ENCODE measurements at places on chromosomes 7 and 10.

DNA sequence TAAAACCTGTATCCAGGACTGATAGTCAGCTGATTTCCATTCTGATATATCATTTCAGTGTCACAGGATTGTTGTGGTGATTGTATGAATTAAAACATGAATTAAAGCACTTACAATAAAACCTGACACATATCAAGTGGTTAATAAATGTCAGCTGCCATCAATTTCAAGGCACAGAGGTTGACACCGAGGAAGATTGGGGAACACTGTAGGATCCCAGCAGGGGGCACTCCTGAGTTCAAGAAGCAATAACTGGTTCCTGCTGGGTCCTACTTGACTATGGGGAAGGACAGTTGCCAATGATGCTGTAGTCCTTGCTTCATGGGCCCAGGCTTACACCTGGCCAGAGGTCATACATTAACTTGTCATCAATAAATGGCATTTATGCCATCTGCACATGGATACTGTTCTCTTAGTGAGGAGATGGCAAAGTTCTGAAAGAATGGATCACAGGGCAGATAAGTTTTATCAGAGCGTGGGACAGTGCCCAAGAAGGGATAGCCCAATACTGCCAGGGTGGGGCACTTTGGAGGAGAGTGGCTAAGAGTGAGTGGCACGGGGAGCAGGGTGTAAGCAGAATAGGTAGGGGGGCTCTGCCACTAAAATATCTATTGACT is 24.1 kb downstream of the FZD1 start:
- DNase-seq: no peak

DNA sequence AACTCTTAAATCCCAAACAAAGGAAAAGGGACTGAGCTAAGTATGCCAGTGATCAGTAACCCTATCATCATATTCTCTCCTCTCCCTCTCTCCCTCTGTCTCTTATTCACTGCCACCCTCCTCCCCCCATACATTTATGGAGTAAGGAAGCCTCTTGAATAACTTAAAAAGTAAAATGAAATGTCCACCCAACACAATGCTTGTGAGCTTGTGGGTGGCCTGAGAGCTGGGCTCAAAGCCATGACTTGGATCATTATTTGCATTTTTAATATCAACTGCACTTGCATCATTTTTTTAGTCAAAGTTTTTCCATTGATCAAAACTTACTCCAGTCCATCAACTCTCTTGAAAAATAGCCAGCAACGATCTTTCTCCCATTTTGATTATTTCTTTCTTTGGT is 46.8 kb downstream of the FAM107B start:
- no peak for DNase-seq

- no peak for DNase-seq
Measured at GRCh38 chr10:97573021-97573420, 442 bp downstream of the ANKRD2 start.

- no peak for DNase-seq
Measured at GRCh38 chr7:4613846-4614548, 68.1 kb upstream of the FOXK1 start.

DNA sequence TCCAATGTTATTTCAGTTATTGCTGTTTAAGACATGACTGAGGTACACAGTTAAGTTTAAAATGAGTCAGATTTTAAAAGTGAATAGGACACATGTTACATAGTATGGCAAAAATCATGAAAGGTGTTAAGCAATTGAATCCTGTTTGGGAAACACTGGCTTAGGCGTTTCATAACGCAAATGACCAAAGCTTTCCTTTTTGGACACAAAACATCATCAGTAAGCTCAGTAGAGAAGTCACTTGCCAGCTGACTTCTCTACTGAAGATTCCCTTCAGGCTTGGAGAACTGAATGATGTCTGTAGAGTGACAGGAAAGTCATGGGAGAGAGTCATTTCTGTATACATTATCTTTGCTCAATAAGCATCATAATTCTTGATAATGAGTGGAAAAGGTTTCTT is 64.4 kb upstream of the RSBN1L start:
- no peak for DNase-seq

GRCh38 chr10:15822131-15822530 is 38.2 kb downstream of the MINDY3 start:
- DNase-seq: no peak

- no peak for DNase-seq
Measured at GRCh38 chr10:82861889-82862288, 986.9 kb downstream of the NRG3 start.

DNA sequence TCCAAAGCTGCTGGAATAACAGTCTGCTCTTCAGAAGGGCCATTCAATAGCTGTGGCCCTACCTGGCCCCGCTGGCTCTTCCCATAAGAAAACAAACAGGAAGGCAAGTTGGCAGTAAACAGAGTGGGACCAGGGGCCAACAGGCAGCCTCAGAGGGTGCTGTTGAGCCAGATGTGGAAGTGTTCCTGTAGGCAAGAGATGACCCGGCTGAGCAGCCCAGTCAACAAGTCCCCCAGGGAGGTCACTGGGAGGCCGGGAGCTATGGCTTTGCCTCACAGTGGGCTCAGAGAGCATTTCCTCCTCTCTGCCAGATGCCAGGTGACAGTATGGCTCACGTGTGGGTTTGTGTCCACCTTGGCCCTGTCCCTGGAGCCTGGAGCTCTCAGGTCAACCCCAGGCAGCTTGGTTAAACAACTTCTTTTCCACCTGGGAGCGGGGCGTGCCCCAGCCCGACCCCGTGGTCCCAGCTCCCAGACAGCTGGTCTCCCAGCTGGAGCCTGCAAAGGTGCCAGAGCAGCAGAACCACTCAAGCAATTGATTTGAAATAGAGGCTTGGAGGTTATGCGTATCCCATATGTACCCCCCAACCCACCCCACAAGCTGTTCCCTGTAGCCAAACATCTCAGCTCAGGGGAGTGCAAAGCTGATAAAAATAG is 33.8 kb upstream of the LOXL4 start:
- DNase-seq: no peak

GRCh38 chr7:131032786-131033185 is 294.9 kb upstream of the MKLN1 start:
- no peak for DNase-seq

All from left renal cortex interstitium (tissue), 4 donors.